ENCODE measurements at places on chromosomes 12 and 14.
A peak's percentile ranks its signal among the peaks of the same experiment; 100 is the strongest.

DNA sequence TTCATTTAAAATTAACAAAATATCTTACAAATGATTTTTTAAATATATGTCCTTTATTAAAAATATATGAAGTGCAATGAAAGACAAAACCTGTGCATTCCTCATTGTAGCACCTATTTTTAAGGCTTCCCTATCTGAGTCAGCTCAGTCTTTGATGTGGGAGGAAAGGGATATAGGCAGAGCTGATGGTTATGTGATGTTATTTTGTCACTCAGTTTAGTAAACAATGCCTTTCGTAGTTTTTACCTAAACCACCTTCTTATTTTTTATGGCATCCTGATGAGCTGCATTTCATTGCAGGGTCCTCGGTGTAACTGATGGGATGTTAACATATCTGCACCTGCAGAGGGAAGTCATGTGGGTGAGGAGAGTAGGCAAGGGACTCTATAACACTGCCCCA lies 58.9 kb upstream of the FRMD6 start:
- no peak for DNase-seq

GRCh38 chr14:54366736-54367735 lies 29.8 kb upstream of the CDKN3 start:
- DNase-seq: no peak

GRCh38 chr14:24285351-24285750 lies 14.0 kb upstream of the RABGGTA start:
- DNase-seq: no peak

GRCh38 chr14:35046751-35047536 lies 872 bp downstream of the FAM177A1 start:
- no peak for DNase-seq

DNA sequence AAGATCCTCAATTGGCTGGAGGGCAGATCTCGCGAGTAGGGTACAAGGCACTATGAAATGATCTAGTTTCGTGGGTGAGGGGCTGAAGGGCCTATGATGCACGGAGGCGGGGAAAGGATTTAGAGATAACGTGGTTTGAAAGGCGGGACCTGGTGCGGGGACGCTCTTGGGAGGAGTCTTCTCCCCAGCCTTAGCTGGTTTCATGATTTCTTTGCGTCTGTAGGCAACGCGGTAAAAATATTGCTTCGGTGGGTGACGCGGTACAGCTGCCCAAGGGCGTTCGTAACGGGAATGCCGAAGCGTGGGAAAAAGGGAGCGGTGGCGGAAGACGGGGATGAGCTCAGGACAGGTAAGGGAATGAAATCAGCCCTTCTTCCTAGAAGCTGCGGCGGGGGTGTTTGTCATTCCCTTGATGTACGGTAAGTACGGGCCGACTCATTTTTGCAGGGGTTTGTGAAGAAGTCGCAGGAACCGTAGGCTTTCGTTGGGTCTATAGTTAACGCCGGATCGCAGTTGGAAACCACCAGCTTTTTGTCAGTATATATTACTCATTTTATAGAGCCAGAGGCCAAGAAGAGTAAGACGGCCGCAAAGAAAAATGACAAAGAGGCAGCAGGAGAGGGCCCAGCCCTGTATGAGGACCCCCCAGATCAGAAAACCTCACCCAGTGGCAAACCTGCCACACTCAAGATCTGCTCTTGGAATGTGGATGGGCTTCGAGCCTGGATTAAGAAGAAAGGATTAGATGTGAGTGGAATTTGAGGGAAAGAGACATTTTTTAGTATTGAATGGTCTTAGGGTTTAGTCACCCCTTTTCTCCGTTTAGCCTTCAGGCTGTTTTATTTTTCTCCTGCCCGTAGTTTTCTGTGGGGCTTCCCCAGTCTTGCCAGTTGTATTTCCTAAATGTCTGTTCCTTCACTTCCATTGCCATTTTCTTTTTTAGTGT lies 602 bp downstream of the APEX1 start:
- DNase-seq: no peak

DNA sequence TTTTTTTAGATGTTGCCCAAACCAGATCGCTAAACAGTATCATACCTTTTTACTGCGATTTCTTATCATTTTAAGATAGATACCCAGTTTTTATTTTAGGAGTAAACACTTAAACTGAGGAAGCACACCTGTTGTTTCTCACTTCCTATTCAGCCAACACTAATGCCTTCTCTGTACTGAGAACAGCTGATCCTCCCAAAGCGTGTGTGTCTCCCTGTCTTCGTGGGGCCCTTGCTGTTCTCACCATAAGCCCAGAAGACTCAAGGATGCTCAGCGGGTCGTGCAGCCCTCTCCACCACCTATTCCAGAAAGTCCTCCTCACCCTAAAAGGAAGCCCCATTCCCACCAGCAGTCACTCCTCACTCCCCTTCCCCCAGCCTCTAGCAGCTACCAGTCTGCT lies 14.8 kb downstream of the PPP2R5C start:
- DNase-seq: no peak

- DNase-seq: no peak
These were observed 156.3 kb upstream of the RASSF8 start for GRCh38 chr12:25802143-25802542.

DNA sequence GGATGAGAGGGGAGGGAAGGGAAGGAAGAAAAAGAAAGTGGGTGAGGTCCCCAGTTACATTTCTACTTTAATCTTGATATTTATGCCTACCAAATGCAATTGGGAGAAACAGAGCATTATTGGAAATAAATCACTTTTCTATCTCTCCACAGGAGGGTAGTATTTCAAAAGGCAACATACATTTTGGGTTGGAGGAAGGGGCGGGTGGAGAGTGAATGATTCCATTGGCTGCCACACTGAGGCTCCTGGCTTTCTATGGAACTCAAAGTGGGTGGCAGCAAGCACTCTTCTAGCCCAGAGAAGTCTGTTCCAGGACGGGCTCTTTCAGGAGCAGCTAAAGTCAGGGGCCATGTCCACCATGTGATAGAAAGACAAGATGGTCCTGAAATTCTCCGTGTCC lies 441.3 kb downstream of the DAD1 start:
- DNase-seq: no peak

DNA sequence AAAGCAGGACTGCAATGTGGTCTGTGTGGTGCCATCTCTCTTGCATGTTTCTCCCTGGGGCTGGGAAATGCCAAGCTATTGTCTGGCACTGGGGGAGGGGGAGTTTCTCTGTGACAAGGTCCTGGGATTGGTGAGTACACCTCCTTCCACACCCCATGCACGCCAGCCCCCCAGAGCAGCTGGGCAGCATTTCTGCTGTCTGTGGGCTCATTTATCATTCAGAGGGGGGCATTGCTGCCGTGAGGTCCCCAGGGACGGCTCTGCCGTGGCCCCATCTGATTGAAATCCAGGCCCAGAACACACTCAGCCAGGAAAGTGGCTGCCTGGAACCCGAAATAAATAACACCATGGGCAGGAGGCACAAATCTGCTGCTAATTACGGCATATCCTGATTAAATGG lies 12.6 kb upstream of the FAM222A start:
- DNase-seq: no peak

GRCh38 chr14:38203929-38204718 lies 3.6 kb upstream of the SSTR1 start:
- no peak for DNase-seq

DNA sequence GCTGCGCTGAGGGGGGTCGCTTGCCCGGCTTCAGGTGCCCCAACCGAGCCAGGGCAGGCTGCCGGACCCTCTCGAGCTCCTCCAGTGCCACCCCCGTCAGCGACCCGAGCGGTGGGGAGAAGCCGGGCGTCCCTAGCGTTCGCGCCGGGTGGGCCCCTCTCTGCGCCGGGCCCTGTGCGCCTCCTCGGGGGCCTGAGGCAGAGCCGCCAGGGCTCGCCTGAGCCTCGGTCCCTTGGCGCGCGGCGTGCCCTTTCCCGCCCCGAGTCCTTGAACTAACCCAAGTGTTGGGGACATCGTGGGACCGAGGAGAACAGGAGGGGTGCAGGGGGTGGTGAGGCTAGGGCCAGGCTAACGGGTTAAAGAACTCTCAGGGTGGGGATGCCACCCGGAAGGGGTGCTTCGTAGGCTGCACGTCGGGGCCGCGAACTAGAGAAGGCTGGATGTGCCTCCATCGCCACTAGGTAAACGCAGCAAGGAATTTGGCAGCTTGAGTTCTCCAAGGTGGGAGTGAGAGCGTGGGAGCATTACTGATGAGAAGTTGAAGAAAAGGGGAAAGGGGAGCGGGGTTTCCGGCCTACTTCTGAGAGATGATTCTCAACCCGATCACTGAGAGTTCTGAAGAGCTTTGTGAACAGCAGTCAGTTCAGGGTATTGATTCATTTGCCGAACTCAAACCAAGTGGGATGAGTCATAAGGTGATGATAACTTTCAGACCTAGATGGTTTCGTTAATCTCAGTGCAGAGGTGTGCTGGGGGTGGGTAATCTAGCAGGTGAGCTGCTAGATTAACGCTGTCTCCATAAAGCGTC lies 618 bp downstream of the RNF34 start:
- peak; percentile 83 for DNase-seq

- no peak for DNase-seq
These were observed 11.4 kb downstream of the RERG start for GRCh38 chr12:15209782-15210181.

DNA sequence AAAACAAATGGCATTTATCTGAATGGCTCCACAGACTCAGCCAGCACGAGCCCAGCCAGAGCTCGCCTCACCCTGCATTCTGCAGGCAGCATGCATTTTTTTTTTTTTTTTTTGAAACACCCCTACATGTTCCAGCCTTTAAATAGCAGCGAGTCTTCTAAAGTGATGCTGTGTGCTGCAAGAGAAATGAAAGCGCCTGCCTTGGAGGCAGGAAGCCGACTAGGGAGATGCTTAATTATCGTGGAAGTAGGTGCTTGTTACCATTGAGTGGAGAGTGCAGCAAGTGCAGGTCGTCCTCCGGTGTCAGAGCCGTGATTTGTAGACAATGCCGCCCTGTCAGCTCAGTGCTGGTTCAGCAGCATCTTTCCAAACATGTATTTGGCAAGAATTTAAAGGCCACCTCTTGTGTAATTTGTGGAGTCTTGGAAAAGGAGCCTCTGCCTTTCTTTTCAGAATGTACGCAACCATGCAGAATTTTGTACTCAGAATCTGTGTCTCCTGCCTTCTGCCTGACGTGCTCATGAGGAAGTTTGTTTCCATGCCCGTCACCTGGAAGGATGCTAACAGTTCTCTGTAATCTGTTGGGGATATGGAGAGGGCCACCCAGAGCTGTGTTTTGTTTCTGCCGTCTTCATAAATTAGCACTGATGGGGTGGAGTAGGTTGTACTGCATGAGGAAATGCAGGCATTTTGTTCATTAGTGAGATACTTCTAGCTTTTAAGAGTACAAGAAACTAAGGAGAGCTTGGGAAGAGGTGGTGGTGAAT lies 345.9 kb upstream of the RGS6 start:
- DNase-seq: no peak

DNA sequence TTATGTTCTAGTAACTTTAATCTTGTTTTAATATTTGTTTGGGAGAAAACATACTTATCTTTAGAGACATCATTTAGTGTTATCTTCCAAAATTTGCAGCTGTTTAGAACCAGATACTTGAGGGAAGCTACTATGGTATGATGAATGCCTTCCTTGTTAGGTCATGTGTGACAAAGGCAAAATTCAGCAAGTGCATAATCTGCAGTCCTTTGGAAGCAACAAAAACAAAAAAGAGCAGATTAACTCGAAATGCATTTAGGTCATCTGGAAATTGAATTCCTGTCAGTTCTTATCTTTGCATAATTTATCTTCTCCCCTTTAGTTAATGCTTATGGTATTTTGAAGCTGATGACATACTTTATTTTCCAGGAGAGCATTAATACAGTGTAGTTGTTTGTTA lies 3.5 kb downstream of the FBXO34 start:
- DNase-seq: no peak

DNA sequence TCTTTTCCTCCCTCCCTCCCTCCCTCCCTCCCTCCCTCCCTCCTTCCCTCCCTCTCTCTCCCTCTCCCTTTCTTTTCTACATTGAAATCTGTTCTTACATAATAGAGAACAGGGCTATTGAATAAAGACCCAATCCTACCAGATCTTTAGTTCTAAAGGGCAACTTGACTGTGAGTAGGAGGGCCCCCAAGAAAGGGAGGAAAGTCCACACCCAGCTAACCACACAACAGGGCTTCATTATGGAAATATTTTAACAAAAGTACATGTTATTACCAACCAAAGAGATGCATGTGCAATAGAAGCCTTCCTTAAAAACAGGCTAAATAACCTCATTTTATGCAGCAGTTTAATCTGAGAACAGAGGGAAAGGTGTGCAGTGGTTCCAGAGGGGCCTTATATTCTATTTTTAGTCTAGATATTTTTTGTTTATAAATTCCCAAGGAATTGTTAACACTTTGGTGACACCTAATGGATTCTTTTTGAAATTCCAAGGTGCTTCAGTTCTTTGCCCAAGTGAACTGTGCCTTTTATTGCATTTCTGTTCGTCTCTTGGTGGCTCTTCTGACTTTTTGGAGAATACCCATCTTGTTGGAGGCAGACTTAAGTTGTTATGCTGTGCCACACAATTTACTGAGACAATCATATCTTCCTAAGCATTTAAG lies 63.0 kb downstream of the GNS start:
- no peak for DNase-seq

DNA sequence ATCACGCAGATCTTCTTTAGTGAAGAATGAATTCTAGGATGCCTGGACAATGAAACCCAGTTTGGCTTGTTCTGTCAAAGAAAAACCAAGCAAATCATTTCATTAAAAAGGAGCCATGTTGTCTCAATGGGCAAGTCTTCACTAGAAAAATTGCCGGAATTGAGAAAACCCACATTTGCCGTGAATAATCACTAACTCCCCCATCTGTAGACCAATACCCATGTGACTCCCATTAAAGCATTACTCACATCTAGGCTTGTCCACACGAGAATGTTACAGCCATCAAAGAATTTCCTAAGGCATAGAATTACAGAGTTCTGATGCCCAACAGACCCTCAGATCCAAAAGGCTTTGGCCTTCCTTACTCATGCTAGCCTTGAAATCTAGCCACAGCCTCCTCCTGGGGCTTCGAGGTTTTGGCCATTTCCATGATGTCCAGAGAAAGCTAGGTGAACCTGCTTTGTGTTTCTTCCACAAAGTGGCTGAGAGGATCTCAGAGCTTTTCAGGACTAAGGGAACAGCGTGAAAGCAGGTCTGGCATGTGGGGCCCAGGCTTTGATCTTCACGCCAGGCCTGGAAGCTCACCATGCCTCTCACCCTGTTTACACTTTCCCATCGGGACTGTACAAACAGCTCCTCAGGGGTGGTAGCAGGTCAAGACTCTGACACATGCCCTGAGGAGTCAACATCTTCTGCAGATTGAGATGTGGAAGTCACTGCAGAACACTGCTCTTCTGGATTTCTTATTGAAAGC lies 12.1 kb downstream of the SLC7A8 start:
- DNase-seq: no peak

- no peak for DNase-seq
These were observed 286.7 kb upstream of the GRIP1 start for GRCh38 chr12:66965621-66966020.

- DNase-seq: no peak
These were observed 234.2 kb upstream of the ARHGAP5 start for GRCh38 chr14:31842899-31843298.
